AG04450 (cell line): ENCODE measurements at places on chromosomes 16 and 17.

DNA sequence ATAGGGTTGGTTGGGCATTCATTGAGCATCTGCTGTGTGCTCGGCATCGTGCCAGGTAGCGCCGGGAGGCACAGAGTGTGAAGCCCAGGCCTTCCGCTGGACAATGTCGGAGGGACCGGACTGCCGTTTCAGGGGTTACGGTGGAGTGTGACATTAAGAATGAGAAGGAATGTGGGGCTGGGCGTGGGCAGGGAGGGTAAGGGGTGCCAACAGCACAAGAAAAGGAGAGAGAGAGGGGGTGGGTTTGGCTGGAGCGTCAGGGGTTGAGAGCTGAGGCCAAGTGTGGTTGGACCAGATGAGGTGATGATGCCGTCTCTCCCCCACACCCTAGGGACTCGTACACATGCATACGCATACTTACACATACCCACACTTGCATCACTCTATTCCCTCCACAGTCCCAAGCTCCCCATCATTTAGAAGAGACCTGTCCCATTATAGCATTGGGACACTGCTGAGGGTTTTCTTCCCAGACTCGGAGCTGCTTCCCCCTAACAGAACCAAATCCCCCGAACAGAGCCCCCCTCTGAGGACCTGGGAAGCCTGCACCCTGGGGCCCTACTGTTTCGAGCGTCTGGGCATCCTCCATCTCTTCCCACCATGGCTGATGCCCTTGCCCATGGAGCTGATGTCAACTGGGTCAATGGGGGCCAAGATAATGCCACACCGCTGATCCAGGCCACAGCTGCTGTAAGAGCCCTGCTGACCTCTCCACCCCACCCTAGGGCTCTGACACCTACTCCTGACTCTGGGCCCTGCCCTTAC lies 3.3 kb upstream of the KCTD11 start:
- DNase-seq: no peak

DNA sequence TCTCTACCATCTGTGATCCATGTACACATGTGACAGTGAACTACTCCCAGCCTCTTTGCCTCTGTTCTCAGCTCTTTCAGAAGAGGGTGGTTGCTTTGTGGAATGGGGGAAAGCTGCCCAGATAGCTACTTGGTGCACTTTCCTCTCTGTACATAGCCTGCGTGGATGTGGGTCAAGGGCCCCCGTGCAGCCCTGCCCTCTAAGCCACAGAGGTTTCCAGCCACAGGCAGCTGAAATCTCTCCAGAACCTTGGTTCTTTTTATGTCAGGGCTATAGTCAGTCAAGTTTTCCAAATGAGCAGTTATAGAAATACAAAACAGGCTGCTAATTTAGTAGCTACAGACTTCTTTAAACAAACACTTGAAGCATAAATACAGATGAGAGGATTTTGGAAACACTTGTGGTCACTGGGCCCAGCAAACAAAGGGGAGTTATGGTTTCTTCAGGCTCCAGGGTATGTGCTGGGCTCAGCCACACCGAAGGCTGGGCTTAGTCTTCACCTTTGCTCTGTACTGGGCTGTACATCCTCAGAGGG lies 199.7 kb upstream of the ASIC2 start:
- DNase-seq: no peak

- DNase-seq: no peak
Observed at GRCh38 chr17:48850792-48851323, 20.0 kb downstream of the CALCOCO2 start.

- no peak for DNase-seq
Observed at GRCh38 chr16:68081861-68082628, 3.1 kb upstream of the NFATC3 start.

DNA sequence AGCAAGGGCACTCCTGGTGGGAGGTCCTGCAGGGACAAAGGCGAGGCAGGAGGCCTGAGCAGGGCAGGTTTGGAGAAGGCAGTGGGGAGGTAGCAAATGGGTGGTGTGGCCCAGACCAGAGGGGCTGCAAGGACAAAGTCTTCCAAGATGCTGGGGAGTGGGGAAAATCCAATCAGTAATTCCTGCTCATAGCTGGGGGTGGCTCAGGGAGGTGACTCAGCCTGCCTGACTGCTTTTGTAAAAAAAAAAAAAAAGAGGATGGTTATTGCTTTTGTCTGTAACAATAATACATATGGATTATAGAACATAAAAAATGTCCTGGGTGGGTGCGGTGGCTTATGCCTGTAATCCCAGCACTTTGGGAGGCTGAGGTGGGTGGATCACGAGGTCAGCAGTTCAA lies 5.2 kb downstream of the IL34 start:
- DNase-seq: no peak

- DNase-seq: no peak
Observed at GRCh38 chr17:74393346-74393942, 26.1 kb downstream of the GPR142 start.

DNA sequence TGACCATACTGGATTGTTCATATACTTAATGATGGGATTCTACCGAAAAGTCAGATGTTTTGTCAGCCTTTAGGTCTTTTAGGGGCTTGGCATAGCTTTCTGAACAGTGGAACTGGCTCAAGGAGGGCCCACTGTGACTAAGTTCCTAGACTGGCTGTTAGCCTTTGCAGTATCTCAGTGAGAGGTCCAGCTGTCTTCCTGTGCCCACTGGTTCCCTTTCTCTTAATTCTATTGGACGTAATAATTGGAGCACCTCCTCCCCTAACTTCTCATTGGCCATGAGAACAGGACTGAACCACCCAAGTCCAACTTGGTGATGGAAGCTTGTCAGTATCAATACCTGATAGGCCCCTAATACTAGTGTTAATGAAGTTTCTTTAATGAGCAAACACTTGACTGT lies 13.5 kb downstream of the KPNA2 start:
- no peak for DNase-seq

DNA sequence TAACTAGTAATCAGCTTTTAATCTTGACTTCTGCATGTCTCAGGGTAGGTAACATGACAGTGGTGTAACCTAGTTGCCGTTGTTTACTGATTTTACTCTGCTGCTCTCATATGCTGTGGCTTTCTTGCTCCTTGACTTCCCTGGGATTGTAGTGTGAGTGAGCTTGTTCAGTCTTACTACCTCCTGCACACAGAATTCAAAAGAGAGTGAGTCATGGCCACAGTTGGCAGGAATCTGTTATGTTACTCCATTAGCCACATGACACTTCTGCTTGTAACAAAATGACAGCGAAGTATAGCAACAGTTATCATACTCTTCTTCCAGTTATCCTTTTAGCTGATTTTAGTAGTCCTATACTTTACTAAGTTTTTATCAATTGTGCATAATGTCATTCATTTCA lies 18.8 kb downstream of the TNRC6A start:
- DNase-seq: peak; percentile 74

DNA sequence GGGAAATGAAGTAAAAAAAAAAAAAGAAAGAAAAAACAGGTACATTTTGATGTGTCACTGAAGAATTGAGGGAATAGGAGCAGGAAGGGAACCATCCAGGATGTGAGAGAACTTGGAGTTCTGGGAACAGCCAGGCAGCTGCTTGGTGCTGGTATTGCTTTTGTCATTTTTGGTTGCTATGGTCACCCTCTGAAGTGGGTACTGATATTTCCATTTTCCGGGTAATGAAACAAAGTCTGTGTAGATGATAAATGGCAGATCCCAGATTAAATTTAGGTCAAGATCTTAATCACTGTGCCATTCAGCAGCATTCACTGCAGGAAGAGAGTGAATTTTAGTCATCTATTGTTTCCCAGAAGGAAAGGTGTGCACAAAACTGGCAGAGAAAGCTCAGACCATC lies 93.6 kb downstream of the ABCA8 start:
- DNase-seq: no peak

DNA sequence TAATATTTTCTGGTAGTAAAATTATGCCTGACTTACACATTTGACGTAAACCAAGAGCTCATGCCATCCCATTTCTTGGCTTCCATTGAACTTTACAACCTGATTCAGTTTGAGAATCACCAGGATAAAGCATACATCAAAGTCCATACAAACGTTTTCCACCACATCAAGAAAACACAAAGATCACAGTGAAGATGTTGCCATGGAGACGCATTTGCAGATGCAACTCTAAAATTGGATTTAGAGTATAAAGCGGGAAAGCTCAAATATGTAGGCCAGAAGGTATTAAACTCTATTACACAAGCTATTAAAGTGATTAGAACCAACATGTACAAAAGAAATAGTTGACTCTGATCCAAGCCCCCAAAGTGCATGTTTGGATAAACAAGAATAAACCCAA lies 10.4 kb downstream of the C16orf46 start:
- no peak for DNase-seq

DNA sequence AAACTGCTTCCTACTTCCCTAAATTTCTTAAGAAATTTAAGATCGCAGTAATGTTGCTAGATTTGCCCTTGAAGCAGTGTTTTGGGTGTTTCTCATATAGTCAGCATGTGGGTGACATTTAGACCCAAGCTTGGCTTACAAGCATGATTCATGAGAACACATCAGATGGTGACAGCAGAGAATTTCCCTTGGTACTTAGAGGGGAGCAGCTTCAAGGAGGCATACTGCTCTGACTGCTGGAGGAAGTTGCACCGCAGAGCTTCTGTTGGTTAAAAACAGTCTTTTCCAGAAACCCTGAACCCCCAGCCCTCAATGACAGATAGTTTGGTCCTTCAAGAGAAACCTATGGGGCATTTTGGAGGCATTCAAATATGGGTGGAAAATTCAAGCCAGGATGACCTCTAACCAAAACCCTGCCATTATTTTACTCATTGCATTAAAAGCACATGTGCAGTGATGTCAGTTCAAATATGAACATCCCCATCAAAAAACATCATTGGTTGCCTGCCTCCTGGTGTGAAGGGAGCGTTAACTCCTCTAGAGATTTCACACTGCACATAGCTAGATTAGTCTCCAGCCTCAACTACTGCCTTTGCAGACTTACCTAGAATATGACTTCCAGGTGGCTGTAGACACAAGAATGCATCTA lies 201.5 kb upstream of the CACNG5 start:
- no peak for DNase-seq

DNA sequence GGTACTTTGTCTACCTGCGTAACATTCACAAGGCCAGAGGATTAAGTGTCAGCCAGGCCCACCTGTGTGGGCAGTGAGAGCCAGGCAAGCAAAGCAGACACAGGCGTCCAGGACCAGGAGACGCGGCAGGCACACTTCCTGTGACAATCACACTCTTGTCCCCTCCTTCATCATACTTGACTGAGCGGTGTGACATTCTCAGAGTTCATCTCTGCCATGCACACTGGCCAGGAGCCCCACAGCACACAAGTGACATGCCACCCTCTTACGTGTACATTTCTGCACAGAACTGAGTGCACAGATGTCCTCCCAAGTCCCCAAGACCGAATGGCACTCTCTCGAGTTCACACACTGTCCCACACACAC lies 8.7 kb downstream of the PPP1R9B start:
- DNase-seq: no peak

- DNase-seq: no peak
Observed at GRCh38 chr16:76294396-76295214, 17.4 kb downstream of the CNTNAP4 start.

- no peak for DNase-seq
Observed at GRCh38 chr17:61568219-61569072, 22.6 kb downstream of the NACA2 start.

- DNase-seq: no peak
Observed at GRCh38 chr17:27798376-27798775, 2.0 kb downstream of the NOS2 start.

DNA sequence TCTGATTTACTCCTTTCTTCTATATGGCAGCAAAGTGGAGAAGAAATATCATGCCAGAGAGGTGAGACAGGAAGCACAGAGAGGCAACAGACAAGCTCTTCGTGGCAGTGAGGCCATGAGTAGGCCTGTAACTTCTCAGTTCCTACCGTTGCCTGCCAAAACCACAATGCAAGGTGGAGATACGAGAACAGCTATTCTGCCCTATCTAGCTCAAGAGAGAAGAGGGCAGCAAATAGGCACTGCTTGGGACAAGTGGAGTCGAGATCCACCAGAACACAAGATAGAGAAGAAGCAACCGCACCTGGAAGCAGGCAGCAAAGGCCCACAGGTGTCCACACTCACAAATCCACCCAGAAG lies 24.8 kb downstream of the RANBP10 start:
- no peak for DNase-seq

- no peak for DNase-seq
Observed at GRCh38 chr17:73782641-73783381, 138.6 kb upstream of the SDK2 start.

DNA sequence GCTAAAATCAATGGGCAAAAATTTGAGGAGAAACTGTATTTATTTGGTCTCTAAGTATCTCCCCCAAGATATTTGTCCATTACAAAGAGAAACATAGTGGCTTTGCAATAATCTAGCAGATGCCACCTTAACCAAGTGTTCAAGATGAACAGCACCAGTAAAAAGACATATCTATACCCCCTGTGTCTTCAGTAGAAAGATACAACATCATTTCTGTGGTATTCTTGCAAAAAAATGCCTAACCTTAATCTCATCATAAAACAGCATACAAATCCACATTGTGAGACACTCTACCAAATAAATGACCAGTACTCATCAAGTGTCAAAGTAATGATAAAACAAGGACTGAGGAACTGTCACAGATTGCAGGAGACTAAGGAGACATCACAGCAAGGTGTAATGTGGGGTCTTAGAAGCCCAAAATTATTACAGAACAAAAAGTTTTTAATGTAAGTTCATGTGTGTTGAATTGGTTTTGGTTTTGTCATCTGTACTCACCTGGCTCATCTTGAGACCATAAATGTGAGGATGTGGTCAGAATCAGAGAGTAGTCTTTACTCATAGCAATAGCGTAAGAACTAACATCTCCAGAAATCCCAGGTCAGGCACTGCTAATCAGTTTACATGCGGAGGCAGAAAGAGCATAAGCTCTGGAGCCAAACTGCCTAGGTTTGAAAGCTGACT lies 77.2 kb downstream of the AATF start:
- no peak for DNase-seq

- DNase-seq: no peak
Observed at GRCh38 chr16:30677931-30678585, 19.8 kb downstream of the FBRS start.

GRCh38 chr17:164303-165235 lies 16.9 kb downstream of the DOC2B start:
- peak; percentile 6 for DNase-seq

- DNase-seq: no peak
Observed at GRCh38 chr16:85707528-85708095, 18.9 kb upstream of the GINS2 start.

- DNase-seq: no peak
Observed at GRCh38 chr17:81412490-81413093, 17.3 kb downstream of the BAHCC1 start.

DNA sequence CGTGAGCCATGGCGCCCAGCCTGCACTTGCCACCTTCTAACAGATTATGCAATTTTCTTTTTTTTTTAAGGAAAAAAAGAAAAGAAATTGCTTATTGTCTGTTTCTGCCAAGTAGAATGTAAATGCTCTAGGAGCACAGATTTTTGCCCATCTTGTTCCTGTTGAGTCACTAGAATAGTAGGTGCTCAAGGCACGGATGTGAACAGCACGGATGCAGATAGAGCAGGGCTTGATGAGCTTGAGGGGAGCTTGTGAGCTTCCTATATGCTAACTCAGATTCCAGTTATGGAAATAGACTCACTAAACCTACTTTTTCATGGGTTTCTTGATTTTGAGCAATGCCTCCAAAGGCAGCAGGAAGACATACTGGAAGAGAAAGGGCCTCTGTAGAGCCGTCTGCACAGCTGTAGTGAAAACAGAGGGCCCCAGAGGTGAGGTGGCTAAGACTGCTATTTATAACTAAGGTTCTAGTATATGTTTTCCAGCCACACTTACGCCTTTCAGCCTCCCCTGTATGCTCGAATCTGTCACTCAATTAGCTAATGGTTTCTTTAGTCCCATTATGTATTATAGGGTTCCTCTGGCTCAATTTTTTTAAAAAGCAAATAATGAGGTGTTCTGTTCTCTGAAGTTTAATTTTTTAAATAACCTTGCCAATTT lies 72.8 kb downstream of the WWP2 start:
- no peak for DNase-seq

GRCh38 chr17:8019166-8019565 lies 16.8 kb downstream of the GUCY2D start:
- DNase-seq: no peak
